ENCODE measurements at places on chromosomes 6 and 20. TPM values are rescaled to one million over a fixed set of nuclear protein-coding genes. Genes with fewer than 3 reads are reported as not detected.
A peak's percentile ranks its signal among the peaks of the same experiment; 100 is the strongest.

Gene TOX2
- 0.93 TPM for total RNA-seq

Gene PTCRA
- total RNA-seq: 3.7 TPM

Gene BLOC1S5
- 15.9 TPM for total RNA-seq

Gene PTK6
- total RNA-seq: 0.48 TPM

Gene UST
- total RNA-seq: 6.3 TPM

Gene SEL1L2
- not detected for total RNA-seq

- no peak for DNase-seq
- H3K4me3 ChIP-seq: no peak overlapping the region
- H3K36me3 ChIP-seq: no peaks in the 10 kb centered on the region
- H3K4me1 ChIP-seq: no peaks in the 10 kb centered on the region
- no peaks in the 10 kb centered on the region for H3K27me3 ChIP-seq
Observed at GRCh38 chr6:124747349-124747748, 214.9 kb upstream of the RNF217 start.

DNA sequence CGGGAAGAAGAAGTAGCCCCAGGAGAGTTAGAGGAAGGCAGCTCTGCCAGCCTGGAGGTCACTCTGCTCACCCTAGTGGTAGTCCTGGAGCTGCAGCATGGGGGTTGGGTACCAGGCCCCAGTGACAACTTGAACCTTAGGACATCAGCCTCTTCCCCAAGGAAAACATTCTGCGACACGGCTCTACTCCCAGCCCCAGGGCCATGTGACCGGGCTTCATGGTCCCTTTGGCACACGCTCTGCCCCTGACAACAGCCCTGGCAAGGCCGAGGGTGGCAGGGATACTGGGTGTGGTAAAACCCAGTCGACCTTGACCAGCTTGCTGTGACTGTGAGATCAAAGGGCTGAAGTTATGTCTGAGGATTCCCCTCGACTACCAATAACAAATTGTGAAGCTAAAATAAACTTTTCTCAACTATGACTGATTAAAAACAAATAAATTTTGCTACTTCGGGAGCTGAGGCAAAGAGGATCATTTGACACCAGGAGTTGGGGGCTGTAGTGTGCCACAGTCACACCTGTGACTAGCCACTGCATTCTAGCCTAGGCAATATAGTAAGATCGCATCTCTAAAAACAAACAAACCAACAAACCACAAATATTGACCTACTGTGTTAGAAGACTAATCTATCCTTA, 24.4 kb upstream of the ARID1B start:
- DNase-seq: no peak
- H3K4me1 ChIP-seq: no peaks in the 10 kb centered on the region
- no peak overlapping the region for H3K4me3 ChIP-seq
- no peaks in the 10 kb centered on the region for H3K36me3 ChIP-seq

- H3K27me3 ChIP-seq: no peaks in the 10 kb centered on the region
- peaks cover 46% of the 10 kb centered on the region for H3K4me1 ChIP-seq
- peak; percentile 55 for DNase-seq
- peaks cover 16% of the 10 kb centered on the region for H3K36me3 ChIP-seq
- H3K27ac ChIP-seq: peak overlapping the region; percentile 78
Observed at GRCh38 chr6:36098920-36099647, 31.2 kb upstream of the MAPK13 start.

GRCh38 chr6:38853236-38853635, 138.1 kb downstream of the DNAH8 start:
- H3K36me3 ChIP-seq: no peaks in the 10 kb centered on the region
- DNase-seq: no peak
- H3K27me3 ChIP-seq: no peaks in the 10 kb centered on the region

DNA sequence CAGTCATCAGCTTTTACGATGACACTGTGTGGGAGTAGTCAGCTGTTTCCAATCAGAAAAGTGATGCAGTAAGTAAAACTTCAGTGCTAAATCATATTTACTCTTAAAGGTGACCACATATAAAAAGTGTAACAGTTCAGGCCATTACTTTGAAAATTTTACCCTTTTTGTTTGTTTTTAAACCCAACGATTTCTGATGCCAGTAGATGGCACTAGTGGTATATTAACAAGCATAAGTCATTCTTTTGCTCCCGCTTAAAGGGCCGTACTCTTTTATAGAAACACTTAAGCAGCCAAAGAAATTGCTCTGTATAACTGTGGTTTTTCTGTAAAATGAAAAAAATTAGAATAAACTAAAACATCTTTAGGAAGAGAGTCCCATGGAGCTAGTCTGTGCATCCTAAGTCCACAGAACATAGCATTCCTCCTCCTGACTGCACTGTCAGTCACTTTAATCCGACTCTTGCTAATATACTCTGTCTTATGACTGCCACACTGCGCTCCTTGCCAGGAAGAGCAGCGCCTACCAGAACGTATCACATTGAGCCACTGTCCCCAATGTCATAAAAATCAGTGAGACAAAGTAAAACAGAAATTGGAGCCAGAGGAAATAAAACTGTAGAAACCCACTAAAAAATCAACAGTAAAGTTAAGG, 25.0 kb downstream of the HEBP2 start:
- no peaks in the 10 kb centered on the region for H3K36me3 ChIP-seq
- no peak overlapping the region for H3K4me3 ChIP-seq
- no peak for DNase-seq
- H3K27ac ChIP-seq: no peak overlapping the region

- H3K4me1 ChIP-seq: peaks cover 35% of the 10 kb centered on the region
- H3K36me3 ChIP-seq: no peaks in the 10 kb centered on the region
- H3K27ac ChIP-seq: no peak overlapping the region
- no peaks in the 10 kb centered on the region for H3K27me3 ChIP-seq
Observed at GRCh38 chr6:108799791-108800190, 48.4 kb upstream of the ARMC2 start.

GRCh38 chr6:156767603-156768467, 9.3 kb upstream of the ARID1B start:
- no peaks in the 10 kb centered on the region for H3K27me3 ChIP-seq
- H3K4me3 ChIP-seq: no peak overlapping the region
- no peak for DNase-seq
- H3K36me3 ChIP-seq: no peaks in the 10 kb centered on the region
- H3K27ac ChIP-seq: no peak overlapping the region
- H3K4me1 ChIP-seq: no peaks in the 10 kb centered on the region

DNA sequence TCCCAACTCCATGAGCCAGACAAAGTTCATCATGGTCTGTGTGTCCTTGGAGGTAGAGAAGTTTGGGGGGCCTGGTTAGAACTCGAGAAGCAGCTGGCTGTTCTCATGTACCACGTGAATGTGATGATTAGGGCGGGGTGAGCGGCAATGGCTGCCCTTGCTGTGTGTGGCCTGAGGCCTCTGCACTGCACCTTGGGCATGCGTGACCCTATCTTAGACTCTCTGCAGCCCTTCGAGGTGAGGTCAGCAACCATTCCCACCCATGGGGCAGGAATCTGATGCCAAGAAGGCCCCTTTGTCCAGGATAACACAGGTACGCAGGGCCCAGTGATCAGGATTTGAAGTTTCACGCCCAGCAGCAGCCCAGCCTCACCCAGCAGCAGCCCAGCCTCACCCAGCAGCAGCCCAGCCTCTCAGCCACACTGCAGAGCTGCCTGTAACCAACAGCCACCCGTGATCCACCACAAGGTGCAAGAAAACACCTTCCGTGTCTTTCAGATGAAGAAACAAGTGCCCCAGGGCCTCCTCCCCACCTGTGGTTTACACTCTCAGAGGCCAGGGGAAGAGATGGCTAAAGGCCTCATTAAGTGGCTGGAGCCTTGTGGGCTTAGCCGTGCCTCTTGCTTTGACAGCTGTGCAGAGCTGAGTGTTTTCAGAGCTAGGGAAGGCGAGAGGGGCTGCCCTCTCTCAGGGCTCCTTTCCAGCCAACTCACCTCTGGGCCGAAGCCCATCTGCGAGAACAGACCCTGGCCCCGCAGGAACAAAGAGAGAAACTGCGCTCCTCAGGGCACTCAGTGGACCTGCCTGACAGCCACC, 195.2 kb upstream of the CDH4 start:
- H3K36me3 ChIP-seq: no peaks in the 10 kb centered on the region
- no peak overlapping the region for H3K4me3 ChIP-seq
- H3K27ac ChIP-seq: no peak overlapping the region
- DNase-seq: no peak
- no peaks in the 10 kb centered on the region for H3K4me1 ChIP-seq

DNA sequence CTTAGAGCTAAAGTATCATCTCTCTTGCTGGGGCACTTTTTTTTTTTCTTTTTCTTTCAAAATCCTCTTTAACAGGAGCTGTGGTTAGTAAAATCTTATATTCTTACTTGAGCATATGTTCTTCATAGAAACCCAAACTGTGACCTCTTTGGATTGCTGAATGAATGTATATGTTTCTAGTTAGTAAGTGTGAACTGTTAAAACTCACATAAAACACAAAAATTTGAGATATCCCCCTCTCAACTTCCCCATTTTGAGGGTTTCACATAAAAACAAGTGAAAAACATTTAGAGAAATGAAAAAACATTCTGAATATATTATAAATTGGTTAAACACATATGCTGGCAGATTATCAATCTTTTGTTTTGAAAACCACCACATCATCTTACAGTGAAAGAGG, 78.1 kb downstream of the INSM1 start:
- DNase-seq: no peak
- no peak overlapping the region for H3K27ac ChIP-seq
- H3K4me1 ChIP-seq: peaks cover 16% of the 10 kb centered on the region
- no peak overlapping the region for H3K4me3 ChIP-seq

- no peaks in the 10 kb centered on the region for H3K27me3 ChIP-seq
- H3K4me1 ChIP-seq: no peaks in the 10 kb centered on the region
- no peak overlapping the region for H3K27ac ChIP-seq
- DNase-seq: no peak
- H3K36me3 ChIP-seq: no peaks in the 10 kb centered on the region
- H3K4me3 ChIP-seq: no peak overlapping the region
Observed at GRCh38 chr6:3482869-3483268, 26.0 kb upstream of the SLC22A23 start.

DNA sequence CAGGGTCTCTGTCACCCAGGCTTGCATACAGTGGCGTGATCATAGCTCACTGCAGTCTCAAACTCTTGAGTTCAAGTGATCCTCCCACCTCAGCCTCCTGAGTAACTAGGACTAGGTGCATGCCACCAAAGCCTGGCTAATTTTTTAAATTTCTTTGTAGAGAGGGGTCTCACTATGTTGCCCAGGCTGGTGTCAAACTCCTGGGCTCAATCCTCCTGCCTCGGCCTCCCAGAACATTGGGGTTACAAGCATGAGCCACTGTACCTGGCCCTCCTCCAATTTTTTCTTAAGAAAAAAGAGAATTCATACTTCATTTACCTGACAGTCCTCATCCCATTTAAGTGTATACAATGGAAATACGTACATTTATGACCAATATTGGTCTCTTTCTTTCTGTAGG, 37.9 kb downstream of the E2F3 start:
- H3K4me3 ChIP-seq: no peak overlapping the region
- H3K27me3 ChIP-seq: no peaks in the 10 kb centered on the region
- no peak overlapping the region for H3K27ac ChIP-seq
- peaks cover 6% of the 10 kb centered on the region for H3K36me3 ChIP-seq
- H3K4me1 ChIP-seq: no peaks in the 10 kb centered on the region

GRCh38 chr6:40138273-40138720, 204.0 kb upstream of the MOCS1 start:
- DNase-seq: no peak
- H3K27me3 ChIP-seq: no peaks in the 10 kb centered on the region
- H3K36me3 ChIP-seq: no peaks in the 10 kb centered on the region
- no peak overlapping the region for H3K27ac ChIP-seq

GRCh38 chr20:46485431-46485830, 27.9 kb downstream of the ZNF334 start:
- H3K27me3 ChIP-seq: no peaks in the 10 kb centered on the region
- H3K27ac ChIP-seq: no peak overlapping the region
- DNase-seq: no peak
- H3K4me1 ChIP-seq: no peaks in the 10 kb centered on the region

- H3K4me3 ChIP-seq: no peak overlapping the region
- H3K27ac ChIP-seq: no peak overlapping the region
- H3K36me3 ChIP-seq: no peaks in the 10 kb centered on the region
- H3K4me1 ChIP-seq: no peaks in the 10 kb centered on the region
Observed at GRCh38 chr6:158962371-158962770, 37.6 kb downstream of the RSPH3 start.

GRCh38 chr6:166751051-166751595, 124.1 kb upstream of the RPS6KA2 start:
- peaks cover 34% of the 10 kb centered on the region for H3K4me1 ChIP-seq
- no peak for DNase-seq
- no peaks in the 10 kb centered on the region for H3K27me3 ChIP-seq
- H3K36me3 ChIP-seq: no peaks in the 10 kb centered on the region

GRCh38 chr6:23245572-23245971, 676.2 kb downstream of the HDGFL1 start:
- no peak for DNase-seq
- H3K27me3 ChIP-seq: no peaks in the 10 kb centered on the region
- H3K4me1 ChIP-seq: no peaks in the 10 kb centered on the region
- H3K36me3 ChIP-seq: no peaks in the 10 kb centered on the region
- no peak overlapping the region for H3K4me3 ChIP-seq
